Astrocyte (in vitro differentiated cells and primary cell): ENCODE measurements at places on chromosomes 1 and 21. TPM values are rescaled to one million over a fixed set of nuclear protein-coding genes. Genes with fewer than 3 reads are reported as not detected.

The GPR61 gene
- not detected in 2 replicates for total RNA-seq

The LPAR3 gene
- total RNA-seq = 0.70 and 0.91 TPM in 2 replicates

The HSPB7 gene
- total RNA-seq = 0.45 and 0.55 TPM in 2 replicates

The SNIP1 gene
- total RNA-seq = 15.0 and 17.4 TPM in 2 replicates

The BATF3 gene
- total RNA-seq = 1.9 and 2.5 TPM in 2 replicates

The URB1 gene
- total RNA-seq = 17.8 and 19.2 TPM in 2 replicates

The ADORA1 gene
- total RNA-seq = 2.2 and 5.7 TPM in 2 replicates

The ANGPTL7 gene
- total RNA-seq = 0.70 and 0.86 TPM in 2 replicates

The DSCAM gene
- 0.17 and 0.18 TPM in 2 replicates for total RNA-seq

The DNAI4 gene
- total RNA-seq = 6.9 and 7.7 TPM in 2 replicates

The LDLRAD1 gene
- not detected in 2 replicates for total RNA-seq

The INSRR gene
- 0.05 TPM in 1 of 2 replicates, not detected in the other for total RNA-seq

The SON gene
- total RNA-seq = 263 and 290 TPM in 2 replicates

The RXRG gene
- total RNA-seq = 0.29 TPM in 1 of 2 replicates, not detected in the other

The NOS1AP gene
- total RNA-seq = 0.94 and 1.2 TPM in 2 replicates

The TIAM1 gene
- 17.0 and 17.8 TPM in 2 replicates for total RNA-seq

The SLFNL1 gene
- total RNA-seq = 0.14 and 0.18 TPM in 2 replicates

The MTF1 gene
- total RNA-seq = 16.6 and 16.7 TPM in 2 replicates

The S100A9 gene
- 1.8 TPM in 1 of 2 replicates, not detected in the other for total RNA-seq

The HSD3B2 gene
- not detected in 2 replicates for total RNA-seq

The FCRL2 gene
- not detected in 2 replicates for total RNA-seq

The PTPN22 gene
- total RNA-seq = 1.2 and 1.3 TPM in 2 replicates

The PGLYRP4 gene
- total RNA-seq = not detected in 2 replicates

The PDIK1L gene
- total RNA-seq = 3.1 and 3.4 TPM in 2 replicates

The SLC19A2 gene
- total RNA-seq = 12.5 and 14.1 TPM in 2 replicates
